CD8-positive, alpha-beta T cell (primary cell): ENCODE measurements at places on chromosomes 16 and 17. TPM values are rescaled to one million over a fixed set of nuclear protein-coding genes. Genes with fewer than 3 reads are reported as not detected.
A peak's percentile ranks its signal among the peaks of the same experiment; 100 is the strongest.

- no peak for DNase-seq
These were observed 2.7 kb upstream of the BHLHA9 start for GRCh38 chr17:1267471-1267943.

GRCh38 chr17:80452173-80452915 is 24.1 kb downstream of the NPTX1 start:
- no peak for DNase-seq

- DNase-seq = peak; percentile 63
These were observed 12.9 kb upstream of the SEC14L1 start for GRCh38 chr17:77127735-77128361.

- peak; percentile 80 for DNase-seq
These were observed 135.4 kb downstream of the KCNJ12 start for GRCh38 chr17:21511363-21512195.

GRCh38 chr16:27816561-27816960 is 247.0 kb downstream of the GSG1L start:
- DNase-seq = no peak

GRCh38 chr17:46026166-46027047 is 27.4 kb downstream of the STH start:
- DNase-seq = no peak

- DNase-seq = no peak
These were observed 3.6 kb upstream of the ZNF652 start for GRCh38 chr17:49365667-49366066.

GRCh38 chr16:84832488-84833143 is 12.8 kb downstream of the CRISPLD2 start:
- DNase-seq = no peak

DNA sequence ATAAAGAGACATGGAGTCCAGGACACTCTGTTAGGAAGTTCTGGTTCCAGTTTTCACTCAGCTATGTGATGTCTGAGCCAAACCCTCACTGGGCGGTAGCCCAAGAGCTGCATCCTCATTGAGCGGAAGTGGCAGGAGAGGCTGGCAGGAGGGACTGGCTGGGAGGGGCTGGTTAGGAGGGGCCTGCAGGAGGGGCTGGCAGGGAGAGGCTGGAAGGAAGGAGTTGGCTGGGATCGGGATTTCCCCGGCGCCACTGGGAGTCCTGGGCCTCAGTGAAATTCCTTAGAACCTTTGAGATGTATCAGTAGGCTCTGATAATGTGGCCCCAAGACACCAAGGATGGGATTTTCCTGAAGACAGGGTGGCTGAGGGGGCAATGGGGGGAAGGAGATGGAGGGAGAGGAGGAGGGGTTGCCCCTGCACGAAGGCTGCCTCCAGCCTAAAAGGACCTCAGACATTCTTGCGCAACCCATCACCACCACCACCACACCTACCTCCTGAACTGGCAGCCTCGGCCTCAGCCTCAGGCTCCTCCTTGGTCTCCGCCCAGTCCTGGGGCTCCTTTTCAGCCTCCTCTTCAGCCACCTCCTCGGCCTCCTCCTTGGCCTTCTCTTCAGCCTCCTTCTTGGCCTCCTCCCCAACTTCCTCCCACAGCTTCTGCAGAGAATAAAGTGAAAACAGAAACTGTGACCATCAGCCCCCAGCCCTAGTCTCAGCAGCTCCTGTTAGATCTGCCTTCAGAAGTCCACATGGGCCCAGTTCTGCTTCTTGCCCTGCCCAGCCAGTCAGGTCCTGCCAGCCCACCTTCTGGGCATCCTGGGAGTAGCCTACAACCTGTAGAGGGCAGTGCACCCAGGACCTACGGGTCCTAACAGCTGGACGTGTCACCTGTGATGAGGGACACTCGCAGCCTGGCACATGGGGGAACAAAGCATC is 31.7 kb downstream of the CNGB1 start:
- no peak for DNase-seq

Gene TBC1D3C
- not detected for total RNA-seq

DNA sequence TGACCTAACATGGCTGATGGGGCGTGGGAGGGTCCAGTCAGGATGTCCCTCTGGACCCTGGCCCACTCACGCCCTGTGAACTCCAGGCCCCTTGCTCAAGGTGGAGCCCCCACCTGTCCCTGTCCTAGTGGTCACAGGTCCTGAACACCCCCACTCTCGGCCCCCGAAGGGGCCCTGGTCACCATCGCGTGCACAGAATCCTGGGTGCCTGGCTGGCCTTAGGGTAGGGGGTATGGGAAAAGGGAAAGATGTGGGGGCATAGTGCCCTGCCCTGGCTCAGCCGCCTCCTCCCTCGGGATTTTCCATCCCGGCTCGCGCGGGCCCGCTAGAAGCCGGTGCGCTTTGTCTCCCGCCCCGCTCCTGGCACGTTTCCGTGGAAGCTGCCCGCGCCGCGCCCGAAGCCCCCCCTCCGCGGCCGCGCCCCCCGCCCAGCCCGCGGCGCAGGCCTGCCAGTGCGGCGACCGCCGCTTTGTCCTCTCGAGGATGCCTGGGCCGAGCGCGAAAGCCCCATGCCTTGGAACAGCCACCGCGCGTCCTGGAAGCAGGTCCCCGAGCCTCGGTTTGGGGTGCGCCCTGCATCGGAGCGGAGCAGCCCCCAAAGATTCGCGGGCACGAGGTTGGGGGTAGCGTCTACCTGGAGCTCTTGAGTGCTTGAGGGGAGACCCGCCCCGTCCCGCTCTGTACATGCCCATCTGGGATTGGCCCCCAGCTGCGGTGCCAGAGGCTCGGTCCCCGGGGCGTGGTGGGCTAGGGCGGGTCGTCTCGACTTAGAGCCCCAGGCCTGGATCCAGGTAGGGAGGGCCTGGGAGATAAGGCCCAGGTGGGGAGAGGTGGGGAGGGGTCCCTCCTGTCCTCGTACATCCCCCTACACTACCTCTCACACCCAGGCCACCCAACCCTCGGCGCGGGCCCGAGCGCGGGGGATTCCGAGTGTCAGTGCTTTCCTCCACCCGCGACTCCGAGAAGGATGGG is 1.3 kb downstream of the SMPD3 start:
- DNase-seq = no peak

DNA sequence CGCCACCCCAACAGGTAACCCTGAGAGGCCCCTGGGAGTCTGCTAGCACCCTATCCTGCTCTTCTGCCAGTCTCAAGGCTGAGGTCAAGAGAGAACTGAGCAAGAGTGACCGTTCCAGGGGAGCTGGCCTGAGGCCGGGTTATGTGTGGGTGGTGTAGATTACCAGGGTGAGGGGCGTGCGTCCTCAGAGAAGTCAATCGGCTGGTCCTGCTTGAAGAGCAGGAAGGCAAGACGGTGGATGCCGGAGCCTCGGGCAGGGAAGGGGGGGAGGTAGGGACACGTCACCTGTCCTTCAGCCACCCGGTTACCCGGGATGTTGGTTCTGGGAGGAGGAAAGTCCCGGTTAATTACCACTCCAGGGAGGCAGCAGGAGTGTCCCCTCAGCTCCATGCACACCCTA is 2.6 kb upstream of the TRIM65 start:
- no peak for DNase-seq

DNA sequence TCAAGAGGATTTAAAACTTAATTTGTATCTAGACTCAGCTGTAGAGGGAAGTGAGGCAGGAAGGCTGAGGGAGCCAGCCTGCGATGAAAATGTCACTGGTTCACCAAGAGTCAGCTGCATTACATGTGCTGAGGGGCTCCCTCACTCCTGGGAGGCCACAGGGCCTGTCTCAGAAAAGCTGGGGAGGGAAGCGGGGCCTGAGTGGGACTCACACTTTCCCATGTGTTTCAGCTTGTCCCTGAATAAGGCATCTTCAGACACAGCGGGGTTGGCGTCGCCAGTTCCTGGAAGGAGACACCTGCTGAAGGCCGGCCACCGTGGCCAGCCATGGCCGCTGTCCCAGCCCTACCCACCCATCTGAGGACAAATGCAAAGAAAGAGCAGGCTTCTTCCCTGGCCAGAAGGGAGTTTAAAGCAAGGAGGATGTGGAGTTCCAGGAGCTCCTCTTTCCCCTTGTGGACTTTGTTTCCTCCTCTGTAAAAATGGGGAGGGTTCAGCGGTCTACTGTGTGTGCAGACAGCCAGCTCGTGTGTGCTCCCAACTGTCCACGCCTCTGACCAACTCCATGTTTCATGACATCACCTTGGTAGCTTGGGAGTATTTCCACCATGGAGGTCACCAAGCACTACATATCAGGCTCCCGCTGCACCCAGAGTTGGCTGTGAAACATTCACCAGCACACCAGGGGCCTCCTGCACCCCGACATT is 19.2 kb upstream of the MRPS23 start:
- no peak for DNase-seq

DNA sequence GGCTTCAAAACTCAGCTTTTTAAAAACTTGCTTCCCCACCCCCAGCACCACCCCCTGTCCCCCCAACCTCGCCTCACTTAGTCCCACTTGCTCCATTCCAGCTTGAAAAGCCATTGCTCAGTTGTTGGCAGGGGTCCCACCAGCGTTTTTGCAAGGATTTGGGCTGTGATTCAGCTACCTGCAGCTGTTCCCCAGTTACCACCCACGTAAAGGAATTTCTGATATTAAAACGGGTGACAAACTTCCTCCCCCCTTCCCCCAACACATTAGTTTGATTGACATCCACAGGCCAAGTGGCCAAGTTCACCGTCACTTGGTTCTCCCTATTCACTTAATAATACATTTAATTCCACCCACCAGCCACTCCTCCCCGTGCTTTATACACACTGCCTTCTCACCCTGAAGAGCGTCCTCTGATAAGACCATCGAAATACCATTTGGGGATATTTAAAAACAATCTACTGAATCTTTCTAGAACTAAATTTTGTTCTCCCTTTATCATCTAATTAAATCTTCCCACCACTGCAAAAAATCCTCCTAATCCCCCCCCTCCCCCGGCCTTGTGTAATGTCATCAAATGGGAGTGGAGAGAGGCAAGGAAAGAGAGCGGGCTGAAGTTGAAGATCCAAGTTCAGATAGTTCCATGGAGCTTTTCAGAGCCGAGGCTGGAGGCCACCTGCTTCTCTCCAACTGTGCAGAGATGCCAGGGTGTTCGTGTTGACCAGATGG is 55.1 kb downstream of the SOX9 start:
- DNase-seq = no peak

DNA sequence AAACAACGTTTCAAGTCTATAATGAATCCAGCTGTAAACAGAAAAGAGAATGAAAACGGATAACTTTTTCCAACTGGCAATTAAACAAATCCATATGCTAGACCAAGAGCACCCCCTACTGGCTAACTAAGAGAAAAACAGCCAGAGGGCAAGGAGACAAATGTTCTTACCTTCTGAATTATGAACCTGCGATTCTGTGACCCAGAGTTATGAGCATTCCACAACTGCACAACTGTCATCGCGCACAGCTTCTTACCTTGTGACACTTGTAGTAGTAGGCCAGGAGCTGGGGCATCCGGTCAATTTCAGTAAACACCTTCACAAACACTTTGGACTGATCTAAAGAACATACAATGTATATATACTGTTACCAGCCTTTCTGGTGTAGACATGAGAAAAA is 18.6 kb downstream of the COG7 start:
- DNase-seq = peak; percentile 71

- DNase-seq = no peak
These were observed 19.3 kb downstream of the CDH1 start for GRCh38 chr16:68756239-68756915.

- DNase-seq = peak; percentile 27
These were observed 90.1 kb upstream of the CDC42EP4 start for GRCh38 chr17:73401911-73402310.

GRCh38 chr17:39863244-39863917 is 731 bp downstream of the IKZF3 start:
- DNase-seq = no peak

DNA sequence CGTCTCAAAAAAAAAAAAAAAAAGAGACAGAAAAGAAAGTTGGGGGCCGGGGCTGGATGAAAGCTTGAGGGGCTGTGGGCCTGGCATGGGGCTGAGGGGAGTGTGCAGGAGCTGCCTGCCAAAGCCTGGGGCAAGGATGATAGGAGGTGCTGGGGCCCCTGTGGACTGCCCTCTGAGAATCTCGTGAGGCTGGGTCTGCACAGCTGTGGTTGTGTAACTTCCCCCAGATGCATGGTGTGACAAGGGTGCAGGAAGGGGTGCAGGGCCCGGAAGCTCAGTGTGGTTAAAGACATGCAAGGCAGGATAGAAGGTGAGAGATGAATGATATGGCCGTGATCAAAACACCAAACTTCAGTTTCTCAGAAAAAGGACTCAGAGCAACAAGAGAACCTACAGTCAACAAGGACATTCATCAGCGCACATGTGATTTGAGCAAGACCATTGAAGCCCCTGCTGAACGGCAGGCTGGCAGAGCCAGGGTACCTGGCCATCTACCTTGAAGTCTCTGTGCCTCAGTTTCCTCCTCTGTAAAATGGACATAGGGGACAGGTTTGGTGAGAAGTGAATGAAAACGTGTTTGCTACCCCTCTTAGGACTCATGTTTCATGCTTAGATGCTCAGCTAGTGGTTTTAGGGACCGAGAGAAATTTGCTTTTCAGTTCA is 9.6 kb downstream of the IL32 start:
- DNase-seq = peak; percentile 79

DNA sequence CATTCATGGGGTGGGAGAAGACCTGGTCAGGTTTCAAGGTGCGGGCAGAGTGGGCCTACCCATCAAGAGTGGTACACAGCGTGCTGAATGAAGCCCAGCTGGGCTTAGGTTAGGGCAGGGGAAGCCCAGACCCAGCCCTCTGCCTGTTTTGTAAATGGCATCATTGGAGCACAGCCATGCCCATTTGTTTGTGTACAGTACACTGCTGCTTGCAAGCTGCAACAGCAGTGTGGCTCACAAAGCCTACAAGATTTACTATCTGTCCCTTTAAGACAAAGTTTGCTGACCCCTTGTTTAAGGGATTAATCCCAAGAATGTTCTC is 230.1 kb upstream of the TNRC6C start:
- DNase-seq = no peak

- no peak for DNase-seq
These were observed 4.4 kb upstream of the HASPIN start for GRCh38 chr17:3719265-3719664.

GRCh38 chr17:40726919-40727318 is 23.4 kb upstream of the KRT24 start:
- DNase-seq = no peak

GRCh38 chr17:83135692-83136091 is 56.3 kb downstream of the METRNL start:
- no peak for DNase-seq

DNA sequence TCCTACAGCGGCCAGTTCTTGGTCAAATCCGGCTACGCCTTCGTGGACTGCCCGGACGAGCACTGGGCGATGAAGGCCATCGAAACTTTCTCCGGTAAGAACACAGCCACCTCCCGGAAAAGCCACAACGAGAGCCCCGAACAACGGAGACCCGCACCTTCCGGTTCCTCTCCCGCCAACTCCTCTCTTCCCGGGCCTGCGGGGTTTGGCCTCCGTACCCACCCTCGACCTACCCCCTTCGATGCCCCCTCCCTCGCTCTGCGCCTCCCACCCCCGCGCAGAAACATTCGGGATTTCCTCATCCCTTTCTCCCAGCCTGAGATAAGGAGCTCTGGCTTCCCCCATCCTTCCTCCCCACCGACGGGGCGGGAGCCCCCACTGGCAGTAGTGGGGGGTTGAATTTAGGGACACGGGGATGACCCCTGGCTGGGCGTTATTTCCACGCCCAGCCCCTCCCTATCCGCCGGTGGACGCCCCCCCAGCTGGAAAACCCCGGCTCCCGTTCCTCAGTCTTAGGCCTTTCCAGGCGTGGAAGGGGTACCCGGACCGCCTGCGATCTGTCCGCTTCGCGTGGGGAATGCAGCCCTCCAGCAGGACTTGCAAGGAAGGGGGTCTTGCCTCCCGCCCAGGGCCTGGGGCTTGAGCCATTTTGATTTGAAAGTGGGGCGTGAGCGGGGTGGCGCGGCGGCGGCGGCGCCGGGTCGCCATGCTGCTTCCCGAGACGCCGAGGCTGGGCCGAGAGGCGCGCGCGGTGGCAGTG is 822 bp downstream of the IGF2BP1 start:
- peak; percentile 36 for DNase-seq
